ENCODE measurements at places on chromosomes 4 and X.
A peak's percentile ranks its signal among the peaks of the same experiment; 100 is the strongest.

GRCh38 chrX:108028854-108029253 lies 16.0 kb upstream of the VSIG1 start:
- no peak for DNase-seq

- DNase-seq = no peak
Observed at GRCh38 chrX:133544115-133544514, 128.8 kb upstream of the GPC4 start.

DNA sequence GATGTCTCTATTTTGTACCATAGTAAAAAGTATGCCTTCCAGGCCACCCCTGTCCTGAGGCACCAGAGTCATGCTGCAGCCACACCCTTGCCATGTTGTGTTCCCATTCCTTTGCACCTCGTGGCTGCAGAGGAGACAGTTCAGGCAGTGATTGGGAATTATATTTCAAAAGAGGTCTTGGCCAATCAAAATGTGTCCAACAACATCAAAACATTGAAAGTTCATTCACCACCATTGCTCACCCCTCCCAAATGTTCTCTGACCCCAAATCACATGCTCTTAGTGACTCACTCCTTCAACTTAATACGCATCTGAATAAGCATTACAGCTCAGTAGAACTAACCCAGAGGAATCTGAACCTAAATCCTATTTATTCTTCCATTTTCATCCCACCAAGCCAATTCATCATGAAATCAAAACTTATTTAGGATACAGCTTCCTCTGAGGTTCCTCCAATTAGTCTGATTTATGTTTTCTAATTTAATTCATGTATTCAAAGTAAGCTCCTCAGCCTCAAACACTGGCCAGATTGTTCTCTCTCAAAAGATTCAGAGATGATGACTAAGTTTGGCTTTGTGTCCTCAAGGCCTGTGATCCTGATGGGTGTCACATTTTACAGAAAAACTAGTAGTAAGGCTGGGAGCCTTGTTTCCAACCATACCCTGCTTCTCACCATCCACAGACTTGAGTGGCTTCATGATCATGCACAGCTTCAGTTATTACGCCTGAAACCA lies 323.2 kb upstream of the INTU start:
- no peak for DNase-seq

DNA sequence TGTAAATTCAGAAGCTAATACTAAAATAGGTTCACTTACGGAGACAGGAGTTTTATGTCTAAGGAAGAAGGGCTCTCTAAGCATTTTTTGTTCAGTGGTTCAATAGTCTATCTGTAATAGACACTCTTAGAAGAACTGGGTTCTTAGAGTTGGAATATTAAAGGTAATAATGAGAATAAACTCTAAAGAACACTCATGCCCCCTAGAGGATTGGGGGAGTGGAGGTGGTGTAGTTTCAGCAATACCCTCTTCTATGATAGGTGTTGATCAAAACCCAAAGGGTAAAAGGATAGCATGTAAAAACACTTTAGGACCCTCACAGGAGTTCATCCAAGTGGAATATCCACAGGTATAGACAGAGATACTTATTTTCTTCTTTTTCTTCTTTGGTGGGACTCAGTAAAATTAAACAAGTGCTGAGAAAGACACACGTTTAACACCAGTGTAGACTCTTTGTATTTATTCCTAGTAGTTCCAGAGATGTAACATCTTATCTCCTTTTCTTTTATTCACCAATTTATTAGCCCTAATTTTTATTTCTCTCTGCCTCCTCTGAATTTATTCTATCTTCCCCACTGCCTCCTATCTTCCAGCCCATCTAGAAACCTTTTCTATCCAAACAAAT lies 25.7 kb upstream of the MND1 start:
- no peak for DNase-seq

DNA sequence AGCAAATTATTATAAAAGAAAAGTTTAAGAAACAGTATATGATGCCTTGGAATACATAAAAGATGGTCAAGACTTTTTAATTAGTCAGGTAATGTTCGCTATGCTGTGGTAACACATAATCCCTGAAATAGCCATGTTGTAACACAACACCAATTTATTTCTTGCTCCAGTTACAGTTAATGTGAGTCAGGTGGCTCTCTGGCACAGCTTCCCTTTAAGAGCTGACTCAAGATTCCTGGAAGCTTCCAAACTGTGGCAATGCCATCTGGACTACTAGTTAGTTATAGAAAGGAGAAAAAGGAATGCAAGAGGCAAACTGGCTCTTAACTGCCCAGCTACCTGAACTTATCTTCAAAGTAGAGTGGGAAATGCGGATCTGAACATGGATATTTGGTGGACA lies 210.5 kb downstream of the CHM start:
- DNase-seq = no peak

GRCh38 chrX:39855748-39856129 lies 242.0 kb downstream of the BCOR start:
- peak; percentile 55 for DNase-seq

GRCh38 chrX:30308263-30309138 lies 689 bp downstream of the NR0B1 start:
- DNase-seq = no peak

DNA sequence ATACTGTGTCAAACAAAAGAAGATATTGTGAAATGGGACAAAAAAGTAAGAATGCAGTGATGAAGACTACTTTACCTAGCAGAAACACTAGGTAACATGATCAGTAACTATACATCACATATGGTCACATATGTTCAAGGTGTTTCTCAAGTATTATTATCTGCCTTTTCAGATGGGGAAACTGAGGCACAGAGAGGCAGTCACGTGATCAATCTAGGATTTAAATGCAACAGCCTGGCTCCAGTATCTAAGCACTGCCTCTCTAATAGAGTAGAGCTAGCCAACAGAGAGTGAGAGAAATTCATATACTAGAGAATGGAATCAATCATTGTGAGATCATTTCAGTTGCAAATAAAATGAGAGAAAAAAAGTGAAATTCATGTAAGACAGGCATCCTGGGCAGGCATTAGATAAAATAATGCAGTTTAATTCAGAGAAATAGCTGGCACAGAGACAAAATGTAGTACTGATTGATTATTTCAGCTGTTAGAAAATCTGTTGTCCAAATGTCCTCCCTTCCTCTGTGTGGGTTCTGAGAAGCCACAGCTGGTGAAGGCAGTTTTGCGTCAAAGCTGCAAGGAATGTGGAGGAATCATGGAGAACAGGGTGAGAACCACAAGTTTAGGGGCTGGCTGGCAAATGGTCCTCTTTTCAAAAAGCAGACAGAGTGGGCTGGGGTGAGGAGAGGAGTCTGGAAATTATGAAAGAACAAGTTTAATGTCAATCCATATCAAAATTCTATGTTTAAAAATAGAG lies 26.0 kb downstream of the SMIM43 start:
- DNase-seq = no peak

DNA sequence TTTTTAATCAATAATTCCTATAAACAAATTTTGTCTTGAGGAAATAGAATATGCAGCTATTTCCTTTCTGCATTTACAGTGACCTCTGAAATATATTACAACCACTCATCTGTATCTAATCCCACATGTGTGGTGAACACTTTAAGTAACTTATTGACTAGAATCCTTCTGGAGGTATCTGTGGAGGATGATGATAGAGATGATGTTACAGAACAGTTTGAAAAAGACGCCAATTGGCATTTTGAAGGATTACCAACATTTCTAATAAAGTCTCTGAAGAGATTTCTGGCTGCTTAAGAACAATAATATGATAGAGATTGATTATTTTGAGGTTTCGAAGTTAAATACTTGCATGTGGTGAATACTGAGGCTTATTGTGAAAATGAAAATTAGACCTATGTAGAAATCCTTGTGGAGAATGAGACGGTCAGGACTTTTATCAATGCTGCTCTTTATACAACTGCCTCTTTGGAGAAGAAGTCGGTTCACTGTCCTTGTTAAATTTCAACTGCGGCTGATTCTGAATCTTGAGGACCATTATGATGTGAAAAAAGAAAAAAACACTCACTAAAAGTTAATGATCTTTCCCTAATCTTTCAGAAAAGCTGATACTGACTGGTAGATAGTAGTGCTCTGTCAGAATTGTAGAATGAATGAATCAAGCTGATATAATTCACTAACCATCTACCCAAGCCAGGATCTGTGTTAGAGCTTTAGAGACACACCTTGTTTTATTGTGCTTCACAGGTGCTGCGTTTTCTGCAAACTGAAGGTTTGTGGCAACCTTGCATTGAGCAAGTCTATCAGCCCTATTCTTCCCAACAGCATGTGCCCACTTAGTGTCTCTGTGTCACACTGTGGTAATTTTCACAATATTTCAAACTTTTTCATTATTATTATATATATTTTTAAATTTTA lies 204.7 kb downstream of the SPRY1 start:
- DNase-seq = no peak

- no peak for DNase-seq
Observed at GRCh38 chr4:15254236-15254880, 173.5 kb upstream of the C1QTNF7 start.

Measured in left colon (tissue), 2 donors.